ENCODE measurements at places on chromosomes 11 and 22.

GRCh38 chr11:127362754-127363308 is 362.3 kb upstream of the KIRREL3 start:
- no peak for DNase-seq

- DNase-seq = no peak
Measured at GRCh38 chr22:45083659-45084305, 74.0 kb upstream of the PHF21B start.

DNA sequence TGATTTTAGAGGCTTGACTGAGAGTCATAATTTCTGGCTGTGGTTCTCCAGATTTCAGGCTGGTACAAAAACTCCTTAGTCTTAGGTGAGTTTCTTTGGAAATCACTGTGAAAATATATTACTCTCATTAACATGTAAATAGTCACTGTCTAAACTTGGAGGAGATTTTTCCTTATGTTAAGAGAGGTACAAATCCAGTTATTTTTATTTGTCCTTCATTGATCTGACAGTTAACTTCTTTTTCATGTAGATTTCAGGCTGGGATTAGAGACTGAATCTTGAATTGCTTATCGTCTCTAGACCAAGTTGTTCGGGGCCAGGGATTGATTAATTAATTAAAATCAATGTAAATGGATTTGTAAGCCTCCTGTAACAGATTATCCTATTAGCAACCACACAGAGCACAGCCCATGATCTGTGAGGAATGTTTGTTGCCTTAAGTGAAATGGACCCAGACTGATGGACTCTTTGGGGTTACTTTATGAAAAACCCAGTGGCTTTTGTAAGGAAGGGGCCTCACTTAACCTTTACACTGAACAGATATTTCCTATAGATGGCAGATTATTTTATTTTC is 21.1 kb downstream of the TEAD1 start:
- DNase-seq = no peak

- DNase-seq = no peak
Measured at GRCh38 chr22:44293876-44294275, 18.9 kb downstream of the SHISAL1 start.

- no peak for DNase-seq
Measured at GRCh38 chr11:120186774-120187591, 23.8 kb upstream of the OAF start.

GRCh38 chr11:134921938-134922337 is 509.9 kb upstream of the B3GAT1 start:
- DNase-seq = no peak

DNA sequence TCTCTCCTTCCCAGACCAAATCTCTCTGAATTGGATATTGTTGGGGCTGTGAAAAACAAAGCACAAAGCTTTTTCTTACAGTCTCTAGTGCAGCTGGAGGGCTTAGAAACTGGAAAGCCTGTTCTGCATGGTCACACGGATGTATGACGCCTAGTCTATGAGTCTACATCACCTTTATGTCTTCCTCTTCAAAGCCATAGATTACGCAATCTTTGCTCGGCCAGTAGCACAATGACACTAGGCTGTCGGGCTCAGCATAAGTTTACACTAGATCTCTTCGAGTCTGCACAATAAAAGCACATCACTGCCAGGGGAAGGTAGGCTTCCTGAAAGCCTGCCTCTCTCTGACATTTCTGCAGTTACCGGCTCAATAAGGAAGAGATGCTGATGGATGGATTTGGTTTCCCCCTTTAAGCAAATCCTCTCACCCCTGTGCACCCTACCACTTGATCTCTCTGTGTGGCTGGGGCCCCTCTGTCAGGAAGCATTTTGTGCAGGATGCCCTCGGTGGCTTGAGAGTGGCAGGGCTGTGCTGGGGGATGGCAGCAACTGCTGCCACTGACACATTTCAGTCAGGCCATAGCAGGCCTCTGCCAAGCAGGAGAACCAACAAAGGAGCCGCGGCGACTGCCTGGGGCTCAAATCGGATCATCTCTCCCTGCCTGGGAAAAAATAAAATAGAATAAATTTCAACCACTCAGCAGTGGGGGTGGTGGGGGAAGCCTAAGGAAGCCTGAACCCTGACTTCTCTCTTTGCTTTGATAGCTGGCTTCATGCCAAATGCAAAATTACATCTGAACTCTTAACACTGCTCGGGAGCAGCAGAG is 1272.8 kb downstream of the LRRC4C start:
- no peak for DNase-seq

DNA sequence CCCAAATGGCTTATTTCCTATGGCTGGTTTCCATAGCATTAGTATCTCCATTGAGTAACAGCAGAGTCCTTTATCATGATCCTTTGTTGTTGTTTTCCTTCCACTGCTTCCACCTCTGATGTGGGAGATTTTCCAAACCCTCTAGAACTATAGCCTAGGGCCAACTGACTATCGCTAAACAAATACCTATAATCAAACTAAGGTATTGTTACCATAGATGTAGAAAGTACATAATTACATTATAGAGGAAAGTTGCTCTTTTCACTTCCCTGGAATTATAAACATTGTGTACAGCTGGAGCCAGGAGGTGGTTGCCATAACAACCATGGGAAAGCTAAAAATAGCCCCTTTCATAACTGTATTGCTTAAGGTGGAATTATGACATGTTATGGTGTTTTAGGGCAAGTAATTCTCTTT is 47.0 kb upstream of the ALKBH3 start:
- DNase-seq = no peak

Measured in RWPE2 (cell line).